Keratinocyte (primary cell): ENCODE measurements at places on chromosomes 1 and 21. TPM values are rescaled to one million over a fixed set of nuclear protein-coding genes. Genes with fewer than 3 reads are reported as not detected.

Gene RPE65
- polyA plus RNA-seq = not detected in 3 replicates

DNA sequence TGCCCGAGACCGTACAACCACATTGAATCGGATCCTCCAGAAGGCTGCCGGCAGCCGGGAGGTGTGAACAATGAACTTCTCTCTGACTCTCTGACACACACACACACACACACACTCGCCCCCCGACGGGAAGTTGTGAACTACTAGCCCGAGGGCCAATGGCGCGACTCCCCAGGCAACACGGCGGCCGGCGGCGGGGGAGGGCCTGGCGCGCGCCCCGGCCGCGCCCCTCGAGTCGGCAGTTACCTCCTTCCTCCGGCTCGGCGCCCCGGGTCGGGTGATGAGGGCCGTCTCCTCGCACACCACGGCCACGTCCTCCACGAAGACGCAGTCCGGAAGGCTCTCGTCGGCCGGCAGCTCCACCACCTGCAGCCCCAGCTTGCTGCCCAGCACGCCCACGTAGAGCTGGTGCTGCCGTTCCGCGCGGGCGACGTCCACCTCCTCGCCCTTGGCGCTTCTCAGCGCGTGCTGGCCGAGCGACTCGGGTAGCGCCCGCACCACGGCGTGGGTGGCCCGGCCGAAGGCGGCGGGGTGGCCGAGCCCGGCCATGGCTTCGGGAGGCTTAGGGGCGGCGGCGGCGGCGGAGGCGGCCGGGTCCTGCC lies 361 bp downstream of the DDAH1 start:
- no peak for DNase-seq

GRCh38 chr1:196609370-196609737 lies 1.1 kb upstream of the KCNT2 start:
- DNase-seq = no peak

- no peak for DNase-seq
Measured at GRCh38 chr1:32216566-32216965, 5.6 kb downstream of the TMEM234 start.

Gene TCEA3
- 0.18 to 0.63 TPM (median 0.38 TPM) in 3 replicates for polyA plus RNA-seq

- no peak for DNase-seq
Measured at GRCh38 chr1:232486454-232487207, 143.3 kb downstream of the SIPA1L2 start.

- DNase-seq = no peak
Measured at GRCh38 chr1:90391126-90391525, 326.0 kb downstream of the BARHL2 start.

DNA sequence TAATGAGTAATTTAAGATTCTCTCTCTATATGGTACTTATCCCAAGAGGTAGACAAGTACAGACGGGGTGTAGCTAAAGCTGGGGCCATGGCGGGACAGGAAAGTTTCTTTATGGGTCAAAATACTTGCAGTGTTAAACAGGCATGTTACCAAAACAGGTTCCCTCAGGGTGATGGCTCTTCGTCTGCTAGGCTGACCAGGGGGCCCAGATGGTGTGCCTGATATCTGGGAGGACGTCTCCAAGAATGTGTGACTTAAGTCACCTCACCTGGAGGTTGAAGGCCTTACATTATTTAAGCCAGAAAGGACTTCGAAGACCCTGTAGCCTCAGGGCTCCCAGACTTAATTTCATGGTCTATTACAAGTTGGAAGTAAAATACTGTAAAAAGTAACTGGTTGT lies 52.7 kb upstream of the FMOD start:
- no peak for DNase-seq

Gene BNIPL
- 4.6 to 25.8 TPM (median 9.8 TPM) in 3 replicates for polyA plus RNA-seq

- no peak for DNase-seq
Measured at GRCh38 chr1:31043631-31044030, 21.9 kb downstream of the PUM1 start.
